Stimulated activated CD8-positive, alpha-beta memory T cell treated with anti-CD3 and anti-CD28 coated beads, Interleukin-15, amount 100 ng/mL, for 4 hours (primary cell): ENCODE measurements at places on chromosomes 5 and 9.

DNA sequence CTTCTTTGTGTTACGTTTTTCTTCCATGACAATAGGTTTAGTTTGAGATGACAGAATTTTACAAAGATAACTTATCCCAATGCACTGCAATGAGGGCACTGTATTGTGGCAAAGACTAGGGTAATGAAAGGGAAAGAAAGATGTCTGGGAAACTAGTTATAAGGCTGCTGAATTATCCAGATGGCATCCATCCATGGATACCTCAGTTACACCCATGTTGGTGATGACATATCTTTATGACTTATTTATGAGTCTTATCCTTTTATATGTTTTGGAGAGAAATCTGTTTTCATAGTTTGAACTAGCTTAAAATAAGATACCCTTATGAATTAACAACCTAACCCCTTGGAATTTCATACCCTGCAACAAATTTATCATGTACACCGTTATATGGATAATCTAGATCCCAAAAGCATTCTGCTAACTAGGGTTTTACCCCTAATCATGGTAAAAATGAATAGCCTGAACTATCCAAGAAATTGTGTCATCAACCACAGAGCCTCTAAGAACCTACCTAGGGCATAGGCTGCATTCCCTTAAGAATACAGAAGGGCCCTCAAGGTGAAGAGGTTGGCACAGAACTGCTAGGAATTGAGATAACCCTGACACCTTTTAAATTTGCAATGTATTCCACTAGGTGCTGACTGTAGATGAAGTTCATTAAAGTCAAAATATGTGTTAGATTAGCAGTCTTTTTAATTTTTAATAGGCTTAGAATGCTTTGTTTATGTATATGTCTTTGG, 49.5 kb upstream of the RORB start:
- no peak for DNase-seq

- DNase-seq = no peak
Measured at GRCh38 chr5:67100301-67100700, 96.3 kb downstream of the CD180 start.

GRCh38 chr5:133364936-133365707, 247.2 kb downstream of the FSTL4 start:
- DNase-seq = no peak

DNA sequence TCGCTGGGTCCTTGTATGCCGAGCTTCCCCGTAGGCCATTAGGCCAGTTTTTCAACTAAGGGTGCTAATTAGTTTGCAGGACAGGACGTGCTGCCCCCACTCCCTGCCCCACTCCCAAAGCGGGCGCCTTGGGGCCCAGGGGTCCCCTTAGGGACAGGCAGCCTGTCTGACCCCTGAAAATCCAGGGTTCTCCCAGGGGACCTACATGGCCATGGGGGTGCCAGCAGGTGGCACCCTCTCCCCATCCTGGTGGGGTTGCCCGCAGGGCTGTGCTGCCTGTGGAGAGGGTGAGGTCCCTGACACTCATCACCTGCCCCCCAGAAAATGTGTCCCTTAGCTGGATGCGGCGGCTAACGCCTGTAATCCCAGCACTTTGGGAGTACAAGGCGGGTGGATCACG, 8.5 kb upstream of the CCDC187 start:
- no peak for DNase-seq

- DNase-seq = peak; percentile 71
Measured at GRCh38 chr5:142024771-142025304, 12.0 kb upstream of the GNPDA1 start.

GRCh38 chr5:61405511-61406295, 73.6 kb downstream of the ZSWIM6 start:
- DNase-seq = no peak

- no peak for DNase-seq
Measured at GRCh38 chr9:69433968-69434367, 109.0 kb downstream of the ENTREP1 start.

GRCh38 chr9:128339761-128340690, at the start of gene SLC27A4:
SLC27A4 (plus strand) TSS chr9:128340527; CDS start chr9:128343133, 2,606 bp downstream.
- DNase-seq = peak; percentile 53

- DNase-seq = no peak
Measured at GRCh38 chr9:17742067-17742466, 163.2 kb downstream of the SH3GL2 start.

GRCh38 chr9:124357721-124358361, 57.4 kb downstream of the PSMB7 start:
- no peak for DNase-seq

DNA sequence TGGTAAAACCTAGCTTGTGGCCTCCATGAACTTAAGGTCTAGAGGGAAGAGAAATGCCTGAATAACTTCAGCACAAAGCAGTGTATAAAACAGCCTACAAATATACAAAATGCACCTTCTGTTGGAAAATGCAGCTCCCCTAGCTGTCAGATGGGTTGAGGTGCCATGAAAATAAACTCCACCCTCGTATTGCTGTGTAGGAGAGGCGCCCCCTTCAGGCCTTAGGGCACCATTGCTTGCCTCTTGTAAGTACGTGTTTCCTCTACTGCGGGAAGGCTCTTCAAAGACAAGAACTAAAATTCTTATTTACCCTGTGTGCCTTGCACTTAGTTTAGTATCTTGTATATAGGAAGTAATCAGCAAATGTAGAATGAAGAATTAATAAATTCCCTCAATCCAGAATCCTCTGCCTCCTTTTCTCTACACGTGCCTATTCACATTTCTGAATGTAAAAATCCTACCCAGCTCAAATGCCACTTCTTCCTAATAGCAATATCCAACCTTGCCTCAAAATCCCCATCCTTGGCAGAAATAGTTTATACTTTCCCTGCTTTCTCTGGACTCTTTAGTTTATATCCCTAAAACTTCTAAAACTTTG, 393.7 kb upstream of the PDE4D start:
- no peak for DNase-seq

- DNase-seq = no peak
Measured at GRCh38 chr5:138083702-138084101, at the start of gene WNT8A. WNT8A (plus strand) TSS chr5:138084033; CDS start chr5:138084128, 95 bp downstream.

DNA sequence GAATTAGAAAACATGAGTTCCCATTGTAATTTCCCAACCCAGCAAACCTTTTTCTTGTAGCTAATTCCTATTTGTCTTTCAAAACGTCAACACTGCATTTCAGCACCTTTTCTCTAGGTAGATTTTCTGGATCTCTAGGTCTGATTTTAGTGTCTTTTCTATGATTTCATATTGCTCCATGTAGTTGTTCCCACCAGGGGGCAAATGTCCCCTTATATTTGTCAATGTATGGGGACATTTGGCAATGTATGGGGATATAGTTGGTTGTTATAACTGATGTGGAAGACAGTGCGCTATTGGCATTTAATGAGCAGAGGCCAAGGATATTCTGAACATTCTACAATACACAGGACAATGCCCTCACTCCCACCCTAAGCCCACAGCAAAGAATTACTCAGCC, 273.9 kb upstream of the ADRA1B start:
- no peak for DNase-seq

- DNase-seq = no peak
Measured at GRCh38 chr5:151772846-151773561, 1.2 kb downstream of the G3BP1 start.

DNA sequence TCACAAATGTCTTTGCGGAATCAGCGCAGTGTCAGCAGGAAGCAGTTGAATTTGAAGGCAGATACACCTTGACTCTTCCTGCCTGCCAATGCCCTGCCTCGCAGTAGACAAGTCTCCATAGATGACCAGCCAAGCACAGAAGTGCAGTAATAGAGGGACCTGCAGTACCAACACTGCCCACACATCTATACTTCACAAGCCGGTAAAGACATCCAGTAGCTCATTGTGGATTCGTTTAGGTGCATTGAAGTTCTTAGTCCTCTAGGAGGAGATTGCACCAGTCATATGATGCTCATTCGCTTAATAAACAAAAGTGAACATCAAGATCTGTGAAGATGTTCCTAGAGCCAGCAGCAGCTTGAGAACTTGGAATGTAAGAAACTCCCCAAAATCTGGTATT, 7.1 kb upstream of the IFNA2 start:
- DNase-seq = no peak

DNA sequence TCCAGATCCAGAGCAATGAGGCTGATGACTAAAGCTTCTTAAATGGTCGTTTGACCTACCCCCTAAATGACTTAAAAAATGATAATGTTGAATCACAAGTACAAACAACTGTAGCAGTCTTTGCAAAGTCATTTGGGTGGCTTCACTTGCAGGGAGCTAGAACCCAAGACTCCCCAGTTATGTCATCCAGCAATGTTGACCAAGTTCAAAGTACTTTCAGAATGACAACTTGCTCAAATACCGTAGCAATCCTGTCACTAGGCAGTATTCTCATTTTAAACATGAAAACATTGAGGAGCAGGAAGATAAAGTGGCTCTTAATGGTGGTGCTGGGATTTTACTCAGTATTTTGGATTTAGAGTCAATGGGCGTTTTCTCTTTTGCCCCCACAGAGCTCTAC, 1217.0 kb upstream of the DMAC1 start:
- no peak for DNase-seq

DNA sequence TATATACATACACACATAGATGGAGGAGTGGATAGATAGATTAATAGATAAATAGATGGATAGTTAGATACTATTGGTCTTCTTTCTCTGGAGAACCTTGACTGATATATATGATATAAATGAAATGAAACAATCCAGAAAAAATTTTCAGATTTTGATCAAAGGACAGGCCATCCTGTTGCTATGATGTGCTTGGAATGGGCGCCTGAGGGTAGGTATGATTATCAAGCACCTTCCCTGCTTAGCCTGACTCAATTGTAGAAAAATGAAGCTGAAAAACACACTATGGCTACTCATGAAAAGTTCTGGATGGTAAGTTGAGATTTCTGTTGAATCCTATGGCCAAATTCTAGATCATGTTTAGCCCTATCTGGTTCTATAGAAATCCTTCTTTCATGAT, 266.5 kb upstream of the KLF4 start:
- no peak for DNase-seq

DNA sequence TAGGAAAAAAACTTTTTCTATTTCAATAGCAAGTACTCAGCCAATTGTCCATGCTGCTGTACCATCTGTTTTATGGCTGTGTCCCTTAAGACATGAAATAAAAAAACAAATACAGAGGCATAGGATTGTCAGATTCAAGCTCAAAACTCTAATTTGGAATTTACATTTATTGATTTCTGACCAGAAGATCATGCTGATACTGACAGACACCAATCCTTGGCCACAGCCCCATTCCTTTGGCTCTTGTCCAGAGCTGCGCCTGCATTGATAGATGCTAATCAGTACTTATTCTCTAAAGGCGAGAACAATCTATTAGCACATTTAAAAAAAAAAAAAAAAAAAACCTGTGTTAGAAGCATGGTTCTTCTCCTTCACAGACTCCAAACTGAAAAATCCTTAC, 384.6 kb downstream of the TMEM232 start:
- no peak for DNase-seq

GRCh38 chr5:132184588-132184987, 43.1 kb downstream of the P4HA2 start:
- no peak for DNase-seq

DNA sequence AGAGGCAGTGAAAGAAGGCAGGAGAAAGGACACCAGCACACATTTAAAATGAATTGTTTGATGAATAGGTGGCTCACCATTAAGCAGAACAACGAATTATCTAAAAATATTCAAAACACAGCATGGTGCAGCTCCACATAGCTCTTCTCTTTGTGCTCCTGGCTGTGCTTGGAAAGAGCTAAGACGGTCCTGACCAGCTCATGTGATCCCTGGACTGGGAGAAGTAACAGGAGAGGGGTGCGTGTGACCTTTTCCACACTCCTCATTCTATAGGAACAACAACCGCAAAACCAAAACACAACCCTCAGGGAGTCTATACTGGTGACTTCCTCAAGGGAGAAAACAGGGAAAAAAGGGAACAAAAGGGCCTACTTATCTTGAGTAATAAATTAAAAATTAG, 140.5 kb downstream of the DIRAS2 start:
- no peak for DNase-seq

DNA sequence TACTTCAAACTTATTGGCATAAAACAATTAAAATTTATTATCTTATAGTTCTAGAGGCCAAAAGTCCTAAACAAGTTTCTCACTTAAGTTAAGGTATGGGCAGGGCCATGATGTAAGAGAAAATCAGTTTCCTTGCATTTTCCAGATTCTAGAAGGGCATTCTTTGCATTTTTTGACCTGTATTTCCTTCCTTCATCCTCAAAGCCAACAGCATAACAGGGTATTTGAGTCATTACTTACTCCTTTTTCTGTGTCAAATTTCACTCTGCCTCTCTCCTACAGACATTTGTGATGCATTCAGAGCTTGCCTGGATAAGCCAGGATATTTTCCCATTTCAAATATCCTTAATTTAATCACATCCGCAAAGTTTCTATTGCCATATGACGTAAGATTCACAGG, 1499.0 kb downstream of the EFNA5 start:
- no peak for DNase-seq

DNA sequence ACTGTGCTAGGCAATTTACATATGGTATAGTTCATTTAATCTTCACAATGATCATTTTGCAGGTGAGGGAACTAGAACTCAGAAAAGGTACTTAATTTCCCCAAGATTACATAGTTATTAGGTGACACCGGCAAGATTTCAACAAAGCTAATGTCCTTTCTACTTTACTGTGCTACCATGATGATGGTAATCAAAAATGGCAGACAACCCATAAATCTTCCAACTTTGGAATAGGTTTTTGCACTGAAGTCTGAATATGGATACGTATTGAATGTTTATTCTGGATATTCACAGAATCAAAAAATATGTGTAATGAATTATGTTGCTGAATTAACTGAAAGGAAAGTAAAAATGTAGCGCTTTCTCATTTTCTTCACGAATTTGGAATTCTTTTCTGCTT, 13.8 kb downstream of the PDCD1LG2 start:
- no peak for DNase-seq

GRCh38 chr5:133925866-133926488, 42.4 kb downstream of the C5orf15 start:
- no peak for DNase-seq

GRCh38 chr5:378301-378891, 56.9 kb downstream of the AHRR start:
- peak; percentile 32 for DNase-seq

DNA sequence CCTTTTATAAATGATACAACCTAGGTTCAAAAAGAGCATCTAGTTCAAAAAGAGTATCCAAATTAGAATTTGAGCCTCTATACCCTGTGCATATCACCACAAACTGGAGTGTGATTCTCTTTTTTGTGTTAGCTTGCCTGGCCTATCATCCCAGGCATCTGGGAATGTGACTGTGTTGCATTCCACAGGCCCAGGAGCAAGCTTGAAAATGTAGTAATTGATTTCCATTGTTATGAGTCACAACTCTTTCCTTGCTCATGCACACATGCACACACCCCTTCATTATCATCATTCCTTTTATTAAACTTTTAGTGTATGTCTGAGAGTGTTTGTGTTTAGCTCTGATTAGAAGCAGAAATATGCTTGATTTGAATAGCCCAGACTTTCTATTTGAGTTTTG, 75.2 kb downstream of the FCHO2 start:
- no peak for DNase-seq

- DNase-seq = no peak
Measured at GRCh38 chr9:82132024-82132423, 143.5 kb downstream of the SPATA31D1 start.
